Stimulated activated naive CD4-positive, alpha-beta T cell treated with Interleukin-2 at 50 U/mL for 16 hours (primary cell): ENCODE measurements at places on chromosomes 7 and 10.

GRCh38 chr7:8152489-8153192 is 109.3 kb downstream of the ICA1 start:
- no peak for DNase-seq

DNA sequence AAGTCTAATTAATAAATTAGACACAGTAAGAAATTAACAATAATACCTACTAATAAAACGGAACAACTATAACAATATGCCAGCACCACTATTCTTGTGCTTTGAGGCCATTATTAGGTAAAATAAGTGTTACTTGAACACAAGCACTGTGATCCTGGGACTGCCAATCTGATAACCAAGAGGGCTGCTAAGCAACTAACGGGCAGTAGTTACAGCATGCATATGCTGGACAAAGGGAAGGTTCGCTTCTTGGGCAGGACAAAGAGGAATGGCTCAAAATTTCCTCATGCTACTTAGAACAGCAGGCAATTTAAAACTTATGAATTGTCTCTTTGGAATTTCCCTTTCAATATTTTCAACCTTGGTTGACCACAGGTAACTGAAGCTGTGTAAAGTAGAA is 718.6 kb downstream of the SORCS3 start:
- no peak for DNase-seq

DNA sequence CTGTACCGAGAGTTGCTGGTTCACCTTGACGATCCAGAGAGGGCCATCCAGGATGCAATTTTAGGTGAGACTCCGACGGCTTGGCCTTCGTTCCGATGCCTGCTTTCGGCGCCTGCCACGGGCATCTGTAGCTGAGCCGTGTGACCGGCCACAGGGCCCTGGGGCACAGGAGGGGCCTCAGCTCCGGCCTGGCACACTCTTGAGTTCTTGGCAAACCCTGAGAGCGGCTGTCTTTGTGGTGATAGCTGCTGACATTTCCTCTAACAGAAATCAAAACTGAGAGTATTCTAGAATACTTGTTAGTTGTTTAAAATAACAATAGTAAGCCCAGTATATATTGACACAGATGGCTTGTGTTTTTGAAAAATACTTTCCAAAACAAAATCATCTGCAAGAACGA is 52.2 kb upstream of the SUN1 start:
- no peak for DNase-seq

- DNase-seq: no peak
Measured at GRCh38 chr7:34011696-34012095, 106.4 kb downstream of the BMPER start.

- DNase-seq: no peak
Measured at GRCh38 chr10:125868372-125868975, 12.6 kb downstream of the DHX32 start.

DNA sequence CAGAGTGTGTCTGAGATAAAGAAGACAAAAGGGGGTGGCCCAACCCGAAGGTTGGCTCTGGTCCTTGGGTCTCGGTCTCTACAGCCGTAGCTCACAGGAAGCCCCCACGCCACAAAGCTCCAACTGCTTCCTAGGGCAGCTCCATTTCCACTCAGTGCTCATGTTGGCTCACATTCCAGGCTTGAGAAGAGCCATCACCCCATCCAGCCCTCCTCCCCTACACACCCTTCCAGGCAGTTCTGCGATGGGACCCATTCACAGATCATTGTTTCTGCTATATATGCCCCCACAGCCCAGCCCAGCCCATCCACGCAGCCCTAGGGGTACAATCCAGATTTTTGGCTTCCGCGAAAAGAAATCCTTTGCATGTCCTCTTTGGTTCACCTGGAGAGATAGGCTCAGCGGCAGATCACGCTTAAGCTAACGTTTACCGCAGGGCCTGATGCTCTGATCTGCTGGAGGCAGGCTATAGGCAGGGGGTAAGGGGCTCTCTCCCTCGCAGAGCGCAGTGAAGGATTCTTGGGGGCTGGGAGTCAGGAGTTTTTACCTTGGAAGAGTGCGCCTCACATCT is 6.2 kb upstream of the HOXA11 start:
- DNase-seq: no peak

DNA sequence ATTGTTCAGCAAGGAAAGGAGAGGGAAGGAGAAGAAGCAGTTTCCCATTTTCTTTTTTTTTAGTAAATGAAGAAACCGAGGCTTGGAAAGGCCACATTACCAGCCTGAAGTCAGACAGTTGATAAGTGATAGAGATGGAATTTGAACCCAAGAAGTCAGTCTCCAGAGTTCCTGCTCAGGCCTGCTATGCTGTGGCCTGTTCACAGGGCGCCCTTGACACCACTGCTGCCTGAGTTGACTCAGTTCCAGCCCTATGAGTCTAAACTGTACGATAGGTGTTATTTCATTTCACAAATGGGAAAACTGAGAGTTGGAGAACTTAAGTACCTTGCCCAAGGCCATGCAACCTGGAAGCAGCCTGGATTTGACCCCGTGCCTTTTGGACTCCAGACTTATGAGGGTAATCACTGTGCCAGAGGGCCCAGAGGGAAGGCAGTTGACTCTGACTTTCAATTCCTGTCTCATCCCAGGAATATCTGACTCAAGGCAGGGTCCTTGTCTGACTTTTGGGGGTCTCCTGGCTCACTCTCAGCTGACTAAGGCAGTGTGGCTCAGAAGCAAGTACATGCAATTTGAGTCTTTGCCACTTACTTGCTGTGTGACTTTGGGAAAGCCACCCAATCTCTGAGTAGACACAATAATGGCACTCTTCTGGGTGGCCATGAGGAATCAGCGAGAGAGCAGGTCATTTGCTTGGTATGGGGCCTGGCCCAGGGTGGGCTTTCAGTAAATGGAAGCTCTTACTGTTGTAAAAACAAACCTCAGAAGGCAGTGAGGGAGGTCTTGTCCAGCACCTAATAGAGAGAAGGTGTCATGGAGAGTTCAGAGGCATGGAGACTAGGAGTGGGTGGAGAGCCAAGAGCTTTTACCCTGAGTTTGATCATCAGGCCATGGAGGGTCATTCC is 17.9 kb upstream of the RBM20 start:
- no peak for DNase-seq

GRCh38 chr10:111988646-111989045 is 194.9 kb downstream of the GPAM start:
- no peak for DNase-seq

DNA sequence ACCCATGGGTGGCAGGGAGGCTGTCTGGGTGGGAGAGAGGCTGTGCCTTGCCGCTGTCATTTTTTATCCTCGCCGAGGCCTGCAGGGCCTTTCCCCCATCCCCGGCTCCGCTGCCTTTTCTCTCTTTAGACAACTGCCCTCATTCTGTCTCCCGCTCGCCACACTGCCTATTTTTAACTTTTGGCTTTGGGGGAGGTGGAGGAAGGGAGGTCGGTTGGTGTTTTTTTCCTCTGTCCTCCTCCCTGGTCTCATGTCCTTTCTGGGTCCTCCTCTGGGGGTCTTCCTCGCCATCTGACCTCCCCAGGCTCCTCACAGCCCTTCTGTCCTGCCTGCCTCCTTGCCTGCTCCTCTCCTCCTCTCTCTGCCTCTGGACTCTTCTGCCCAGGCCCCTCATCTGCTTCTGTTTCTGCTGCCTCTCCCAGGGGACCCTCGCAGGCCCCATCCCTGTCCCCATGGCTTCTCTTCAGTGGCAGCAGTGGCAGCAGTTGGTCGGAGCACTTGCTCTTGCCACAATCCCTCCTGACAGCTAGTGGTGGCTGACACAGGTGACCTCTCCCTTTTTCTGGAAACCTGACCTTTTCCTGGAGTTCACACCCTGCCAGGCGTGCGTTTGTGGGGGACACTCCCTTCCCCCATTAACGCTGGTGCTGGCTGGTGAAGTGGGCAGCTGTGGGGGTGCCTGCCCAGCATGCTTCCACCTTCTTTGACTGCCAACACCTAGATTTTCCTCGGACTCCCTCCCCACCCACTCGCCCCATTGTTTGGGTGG is 19.5 kb upstream of the PCBD1 start:
- DNase-seq: no peak

GRCh38 chr7:34952822-34953221 is 84.5 kb downstream of the DPY19L1 start:
- DNase-seq: no peak

- no peak for DNase-seq
Measured at GRCh38 chr10:17003651-17004286, 125.8 kb downstream of the CUBN start.

- DNase-seq: no peak
Measured at GRCh38 chr7:98539865-98540264, 77.2 kb upstream of the NPTX2 start.

- DNase-seq: no peak
Measured at GRCh38 chr7:33854801-33855350, 50.5 kb upstream of the BMPER start.

GRCh38 chr10:16792675-16793074 is 24.5 kb downstream of the RSU1 start:
- DNase-seq: no peak
